ENCODE measurements at places on chromosomes 11 and 22.

DNA sequence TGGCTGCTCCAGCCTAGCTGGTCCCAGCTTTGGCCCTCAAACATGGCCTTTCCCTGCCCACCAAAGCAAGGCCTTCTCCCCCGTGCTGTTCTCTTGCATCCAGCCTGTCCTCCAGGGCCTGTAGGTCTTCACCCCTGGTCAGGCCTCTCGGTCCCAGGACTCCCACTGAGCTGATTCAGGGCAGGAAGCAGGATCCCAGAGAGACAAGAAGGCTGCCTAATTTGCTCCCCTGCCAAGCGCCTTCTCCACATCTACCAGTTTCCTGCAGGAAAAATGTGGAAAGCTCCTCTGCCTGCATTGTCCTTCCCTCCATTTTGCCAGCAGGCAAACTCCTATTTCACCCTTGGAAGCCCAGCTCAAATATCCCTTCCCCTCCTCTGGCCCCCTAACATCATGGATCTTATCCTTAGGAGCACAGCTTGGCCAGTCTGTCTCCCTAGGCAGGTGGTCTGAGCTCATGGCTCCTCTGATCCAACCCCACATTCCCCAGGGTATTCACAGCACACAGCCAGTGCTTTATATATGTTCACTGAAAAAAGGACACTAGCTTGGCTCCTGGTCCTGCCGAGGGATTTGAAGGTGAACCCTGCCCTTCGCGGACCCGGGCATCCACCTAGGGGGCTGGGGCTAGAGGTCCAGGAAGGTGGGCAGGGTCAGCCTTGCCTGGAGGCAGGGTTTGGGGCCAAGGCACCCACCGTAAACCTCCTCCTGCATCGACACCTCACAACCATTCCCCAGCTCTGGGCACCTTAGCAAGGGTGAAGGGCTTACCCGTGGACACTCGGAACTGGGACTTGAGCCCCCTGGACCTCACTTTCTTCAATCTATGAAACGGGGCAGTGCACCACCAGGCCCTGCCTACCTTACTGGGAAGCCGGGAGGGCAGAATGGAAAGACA is 968 bp downstream of the RHBDD3 start:
- no peak for DNase-seq

GRCh38 chr11:116849486-116849885 is 12.1 kb upstream of the APOA1 start:
- no peak for DNase-seq

- no peak for DNase-seq
These were observed 4.6 kb upstream of the BIRC3 start for GRCh38 chr11:102312667-102313066.

GRCh38 chr11:1812801-1813200 is 22.0 kb upstream of the SYT8 start:
- DNase-seq: no peak
